ENCODE measurements at places on chromosomes 12 and 14.

DNA sequence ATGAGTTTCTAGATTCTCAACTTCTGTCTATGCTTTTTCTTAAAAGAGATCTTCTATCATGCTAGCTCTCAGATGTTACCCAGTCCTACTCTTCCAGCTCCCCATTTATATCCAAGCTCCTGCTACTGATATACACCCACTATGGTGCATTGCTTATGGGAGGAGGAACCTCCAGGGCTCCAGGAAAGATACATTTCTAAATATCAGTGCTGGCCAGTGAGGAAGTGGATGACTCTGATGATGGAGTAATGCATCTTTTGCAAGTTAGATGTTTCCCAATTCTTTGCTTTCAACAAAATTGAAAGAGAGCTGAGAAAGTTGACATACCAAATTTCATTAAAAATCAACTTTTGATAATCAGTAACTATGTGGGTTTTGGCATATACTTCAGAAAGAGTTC lies 105.7 kb upstream of the RESF1 start:
- no peak for DNase-seq

DNA sequence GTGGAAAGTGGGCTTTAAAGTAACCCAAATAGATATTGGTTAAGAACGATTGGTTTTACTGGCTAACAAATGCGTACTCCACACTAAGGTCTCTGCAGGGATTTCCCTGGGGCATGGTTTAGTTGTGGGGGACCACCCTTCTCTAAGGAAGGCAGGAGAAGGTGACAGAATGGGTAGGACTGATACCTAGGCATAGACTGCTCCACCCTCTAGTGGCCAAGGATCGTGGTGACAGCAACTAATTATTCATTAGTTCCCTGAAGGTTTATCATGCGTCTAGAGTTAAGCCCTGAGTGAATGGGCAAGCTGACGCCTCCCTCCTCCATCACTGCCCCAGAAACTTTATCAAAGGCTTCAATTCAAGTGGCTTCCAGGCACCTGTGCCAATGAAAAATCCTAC lies 9.1 kb downstream of the FAM181A start:
- DNase-seq = peak; percentile 22

GRCh38 chr12:127485528-127485927 lies 781.4 kb upstream of the TMEM132C start:
- no peak for DNase-seq

- DNase-seq = no peak
Measured at GRCh38 chr12:6916426-6917200, 2.2 kb downstream of the ENO2 start.

DNA sequence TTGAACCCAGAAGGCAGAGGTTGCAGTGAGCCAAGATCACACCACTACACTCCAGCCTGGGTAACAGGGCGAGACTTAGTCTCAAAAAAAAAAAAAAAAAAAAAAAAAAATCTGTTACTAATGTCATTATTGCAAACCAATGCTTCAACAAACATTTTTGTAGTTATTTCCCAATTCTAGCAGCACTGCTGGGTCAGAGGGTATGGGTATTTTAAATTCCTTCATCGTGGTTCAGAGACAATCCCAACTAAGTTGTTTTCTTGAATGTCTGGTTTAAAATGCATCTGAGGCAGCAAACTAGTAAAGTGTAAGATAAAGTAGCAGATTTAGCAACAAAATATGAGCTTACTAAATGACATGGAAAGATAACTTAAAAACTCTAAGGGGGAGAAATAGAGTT lies 65.6 kb downstream of the FERMT2 start:
- DNase-seq = no peak

- peak; percentile 94 for DNase-seq
Measured at GRCh38 chr14:36661506-36662257, at the start of gene PAX9. Gene PAX9 (plus strand): TSS chr14:36661860. CDS start chr14:36662090, 230 bp downstream.

GRCh38 chr14:54698966-54699530 lies 132.1 kb downstream of the SAMD4A start:
- no peak for DNase-seq

- no peak for DNase-seq
Measured at GRCh38 chr12:52023976-52024688, 17.4 kb downstream of the TAMALIN start.

DNA sequence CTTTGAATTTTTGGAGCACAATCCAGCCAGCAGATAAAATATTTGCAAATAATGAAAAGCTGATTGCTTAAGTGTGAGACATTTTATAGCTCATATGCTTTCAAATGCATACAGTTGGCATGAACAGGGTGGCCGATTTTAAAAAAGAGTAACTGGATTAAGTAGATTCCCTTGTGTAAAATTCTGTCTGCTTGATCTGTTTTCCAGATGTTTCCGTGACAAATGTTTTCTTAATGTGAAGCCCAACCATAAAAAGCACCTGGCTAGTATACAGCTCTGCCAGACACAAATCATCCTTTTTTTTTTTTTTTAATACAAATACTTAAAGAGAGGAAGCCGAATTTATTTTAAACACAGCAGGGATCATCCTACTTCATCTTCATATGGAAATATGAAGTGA lies 440.7 kb downstream of the CCER1 start:
- no peak for DNase-seq

- DNase-seq = no peak
Measured at GRCh38 chr14:36313898-36314297, 6.5 kb downstream of the MBIP start.

- no peak for DNase-seq
Measured at GRCh38 chr12:116528498-116528897, 30.7 kb upstream of the MAP1LC3B2 start.

GRCh38 chr14:101489092-101489760 lies 72.1 kb upstream of the DIO3 start:
- DNase-seq = no peak

GRCh38 chr12:69999561-69999960 lies 174.5 kb downstream of the MYRFL start:
- no peak for DNase-seq

- DNase-seq = no peak
Measured at GRCh38 chr14:82587226-82587625, 1053.6 kb upstream of the SEL1L start.

DNA sequence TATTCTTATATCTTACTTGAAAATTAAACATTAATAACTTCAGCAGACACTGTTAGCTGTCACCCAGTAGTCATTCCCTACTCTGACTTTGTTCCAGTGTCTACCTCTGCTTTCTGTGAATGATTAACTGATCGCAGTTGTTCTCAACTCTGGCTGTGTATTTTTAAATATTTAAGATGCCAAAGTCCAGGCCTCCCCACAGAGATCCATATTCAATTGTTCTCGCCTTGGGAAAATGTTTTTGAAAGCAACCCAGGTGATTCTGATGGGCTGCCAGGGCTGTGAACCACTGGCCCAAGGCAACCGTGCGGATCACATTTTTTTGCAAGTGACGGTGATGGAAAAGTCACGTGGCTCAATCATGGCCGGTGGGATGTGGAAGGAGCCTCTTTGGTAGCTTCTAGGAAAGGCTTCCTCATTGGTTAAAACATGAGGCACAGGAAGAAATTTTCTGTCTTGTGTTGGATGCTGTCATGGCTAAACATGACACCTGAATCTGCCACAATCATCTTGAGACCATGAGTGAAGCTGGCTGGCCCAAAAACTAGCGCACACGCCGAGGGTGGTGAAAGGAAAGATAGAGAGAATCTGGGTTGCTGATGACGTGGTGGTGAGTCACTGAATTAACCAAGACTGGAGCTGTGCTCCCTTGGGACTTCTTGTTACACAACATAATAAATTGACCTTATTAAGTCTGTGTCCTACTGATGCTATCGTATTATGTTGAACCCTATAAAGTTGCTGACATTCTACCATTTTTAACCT lies 37.2 kb downstream of the RDH12 start:
- peak; percentile 49 for DNase-seq

DNA sequence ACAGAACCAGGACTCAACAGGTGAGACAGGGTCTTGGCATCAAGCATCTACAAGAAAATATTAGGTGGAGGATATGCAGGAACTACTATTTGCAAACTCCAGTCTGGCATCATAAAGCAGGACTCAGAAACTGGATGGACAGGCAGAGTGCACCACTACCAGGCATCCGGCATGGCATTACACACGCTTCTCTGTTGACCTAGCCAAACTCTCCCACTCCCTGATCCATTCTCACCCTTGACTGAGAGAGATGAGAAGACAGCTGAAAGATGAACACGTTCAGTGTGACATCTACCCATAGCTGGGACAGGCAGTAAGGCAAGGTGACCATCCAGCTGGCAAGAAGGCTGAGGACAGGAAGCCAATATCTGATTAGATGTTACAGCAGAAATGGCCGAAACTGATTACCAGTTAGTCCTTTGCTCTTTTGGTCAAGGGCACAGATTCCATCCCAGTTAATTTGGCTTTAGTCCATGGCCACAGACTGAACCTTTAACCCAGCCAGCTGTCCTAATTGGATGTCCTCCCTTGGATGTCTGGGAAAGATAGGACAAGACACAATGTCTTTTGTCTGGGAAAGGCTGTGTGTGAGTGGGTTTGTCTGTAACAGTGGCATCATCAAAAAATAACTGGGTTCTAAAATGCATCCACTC lies 71.6 kb downstream of the BBS10 start:
- DNase-seq = no peak

DNA sequence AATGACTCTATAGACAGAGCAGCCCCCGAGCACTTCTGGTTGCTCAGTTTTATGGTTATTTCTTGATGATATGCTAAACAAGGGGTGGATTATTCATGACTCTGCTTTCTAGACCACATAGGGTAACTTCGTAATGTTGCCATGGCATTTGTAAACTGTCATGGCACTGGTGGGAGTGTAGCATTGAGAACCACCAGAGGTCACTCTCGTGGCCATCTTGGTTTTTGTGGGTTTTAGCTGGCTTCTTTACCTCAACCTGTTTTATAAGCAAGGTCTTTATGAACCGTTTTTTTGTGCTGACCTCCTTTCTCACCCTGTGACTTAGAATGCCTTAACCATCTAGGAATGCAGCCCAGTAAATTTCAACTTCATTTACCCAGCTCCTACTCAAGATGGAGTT lies 1036.2 kb upstream of the FLRT2 start:
- DNase-seq = no peak

DNA sequence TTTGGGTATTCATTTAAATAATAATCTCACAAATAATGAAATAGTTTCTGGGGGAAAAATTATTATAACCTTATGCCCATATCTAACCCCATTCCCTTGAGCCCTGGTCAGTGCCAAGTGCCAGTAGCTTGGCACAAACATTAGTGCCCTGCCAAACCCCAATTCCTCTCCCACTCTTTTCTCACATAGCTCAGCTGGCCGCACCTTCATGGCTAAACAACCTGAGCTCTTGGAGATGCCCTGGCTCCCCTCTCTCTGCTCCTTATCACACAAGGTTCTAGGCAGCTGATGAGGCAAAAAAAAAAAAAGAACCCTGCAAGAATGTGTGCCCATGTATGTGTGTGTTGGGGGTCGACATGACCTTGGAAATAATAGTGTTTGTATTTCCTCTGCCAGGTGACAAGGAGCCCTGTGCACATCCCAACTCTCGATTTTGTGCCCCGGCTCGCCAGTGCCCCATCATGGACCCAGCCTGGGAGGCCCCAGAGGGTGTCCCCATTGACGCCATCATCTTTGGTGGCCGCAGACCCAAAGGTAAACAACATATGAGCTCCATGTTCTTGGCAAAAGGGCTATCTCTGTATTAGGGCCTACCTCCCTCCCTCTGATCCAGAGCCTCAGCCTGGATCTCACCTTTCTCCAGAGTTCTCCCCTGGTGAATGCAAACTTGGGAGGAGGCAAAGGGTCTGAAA lies 8.4 kb downstream of the PCK2 start:
- no peak for DNase-seq

DNA sequence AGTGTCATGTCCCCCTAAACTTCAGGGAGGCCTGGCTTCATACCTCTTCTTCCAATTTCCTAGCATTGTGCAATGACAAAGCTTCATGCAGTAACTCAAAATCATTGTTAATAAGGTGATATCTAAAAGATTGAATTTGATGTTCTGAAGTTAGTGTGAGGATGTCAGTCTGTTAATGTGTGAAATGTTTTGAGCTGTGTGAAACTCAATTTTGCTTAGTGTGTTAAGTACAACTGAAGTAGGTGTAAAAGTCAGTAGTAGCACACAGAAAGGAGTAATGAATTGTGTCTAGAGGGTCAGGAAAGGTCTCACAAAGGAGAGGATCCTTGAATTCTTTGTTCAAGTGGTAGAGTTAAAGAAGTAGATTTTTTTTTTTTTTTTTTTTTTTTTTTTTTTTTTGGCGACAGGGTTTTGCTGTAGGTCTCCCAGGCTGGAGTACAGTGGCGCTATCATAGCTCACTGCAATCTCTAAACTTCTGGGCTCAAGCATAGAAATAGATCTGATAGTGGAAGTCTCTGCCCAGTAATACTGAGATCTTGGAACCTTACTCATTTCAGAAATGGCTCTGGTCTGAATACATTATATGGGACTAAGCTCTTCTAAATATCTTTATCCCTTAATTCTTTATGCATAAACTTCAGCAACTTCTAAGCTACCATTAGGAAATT lies 63.9 kb downstream of the FUT8 start:
- DNase-seq = peak; percentile 20

DNA sequence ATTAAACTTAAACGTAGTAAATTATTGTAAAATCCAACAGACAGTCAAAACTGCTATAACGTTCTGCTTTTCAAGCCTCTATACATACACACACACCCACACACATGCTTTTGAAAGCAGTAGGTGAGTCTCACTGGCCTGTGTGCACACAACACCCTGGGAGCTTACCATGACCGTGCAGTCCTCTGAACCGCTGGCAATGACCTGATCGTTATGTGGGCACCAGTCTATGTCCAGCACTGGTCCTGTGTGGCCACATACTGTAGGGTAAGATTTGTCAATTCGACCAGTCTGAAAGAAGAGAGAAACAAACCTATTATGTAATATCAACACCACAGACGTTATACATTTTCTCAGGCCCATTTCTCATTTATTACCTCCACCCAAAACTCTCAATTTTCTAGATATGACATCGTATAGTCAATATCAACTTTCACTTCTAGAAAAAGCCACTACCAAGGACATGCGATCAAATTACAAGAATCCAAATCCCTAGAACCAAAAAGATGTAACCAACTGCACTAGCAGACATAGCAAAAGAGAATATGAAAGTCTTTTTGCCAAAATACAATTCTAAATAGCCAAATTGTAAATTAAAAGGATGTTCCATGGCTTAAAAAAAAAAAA lies 44.5 kb upstream of the SELPLG start:
- DNase-seq = no peak

GRCh38 chr12:32024884-32025592 lies 65.8 kb downstream of the RESF1 start:
- no peak for DNase-seq

DNA sequence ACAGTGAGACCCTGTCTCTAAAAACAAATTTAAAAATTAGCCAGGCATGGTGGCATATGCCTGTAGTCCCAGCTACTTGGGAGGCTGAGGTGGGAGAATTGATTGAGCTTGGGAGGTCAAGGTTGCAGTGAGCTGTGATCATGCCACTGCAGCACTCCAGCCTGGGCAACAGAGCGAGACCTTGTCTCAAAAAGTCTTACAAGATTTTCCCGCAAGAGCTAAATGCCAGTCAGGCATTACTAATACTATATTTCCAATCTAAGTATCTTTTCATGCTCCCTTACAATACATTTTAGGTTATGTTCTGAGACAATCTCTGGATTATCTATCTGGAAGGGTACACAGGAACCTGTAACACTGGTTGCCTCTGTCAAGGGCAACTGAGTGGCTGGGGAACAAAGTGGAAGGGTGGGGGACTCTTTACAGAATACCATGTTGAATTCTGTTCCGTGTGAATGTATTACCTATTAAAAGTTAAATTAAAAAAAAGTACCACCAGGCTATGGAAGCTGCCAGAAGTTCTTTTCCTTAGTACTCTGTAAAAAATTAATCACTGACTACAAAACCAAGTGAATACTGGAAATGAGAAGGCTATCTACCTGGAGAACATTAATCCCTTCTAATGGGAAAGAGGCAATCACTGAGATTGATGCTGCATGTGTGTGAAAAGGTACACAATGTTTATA lies 56.7 kb downstream of the BTBD7 start:
- DNase-seq = no peak

Data from erythroblast (primary cell).